ENCODE measurements at places on chromosomes 7 and 10.

DNA sequence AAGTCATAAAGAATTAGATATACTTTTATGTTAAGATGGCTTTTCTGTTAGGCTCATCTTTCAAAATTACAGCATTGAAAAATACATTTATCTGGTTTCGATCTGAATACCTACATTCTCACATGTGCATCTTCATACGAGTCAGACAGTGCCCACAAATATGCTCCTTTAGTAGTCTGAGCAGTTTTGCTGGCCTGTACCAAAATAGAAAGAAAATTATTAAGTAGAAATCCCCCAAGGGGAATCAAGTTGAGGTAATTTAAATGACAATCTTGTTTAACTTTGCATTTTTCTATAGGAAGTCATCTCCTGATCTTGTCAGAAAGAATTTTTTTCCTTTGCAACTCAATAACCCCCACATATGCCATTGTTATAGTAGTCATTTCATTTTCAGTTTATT is 287.4 kb upstream of the SEMA3D start:
- DNase-seq = no peak

GRCh38 chr10:81179805-81180452 is 642.2 kb downstream of the SH2D4B start:
- peak; percentile 45 for DNase-seq

DNA sequence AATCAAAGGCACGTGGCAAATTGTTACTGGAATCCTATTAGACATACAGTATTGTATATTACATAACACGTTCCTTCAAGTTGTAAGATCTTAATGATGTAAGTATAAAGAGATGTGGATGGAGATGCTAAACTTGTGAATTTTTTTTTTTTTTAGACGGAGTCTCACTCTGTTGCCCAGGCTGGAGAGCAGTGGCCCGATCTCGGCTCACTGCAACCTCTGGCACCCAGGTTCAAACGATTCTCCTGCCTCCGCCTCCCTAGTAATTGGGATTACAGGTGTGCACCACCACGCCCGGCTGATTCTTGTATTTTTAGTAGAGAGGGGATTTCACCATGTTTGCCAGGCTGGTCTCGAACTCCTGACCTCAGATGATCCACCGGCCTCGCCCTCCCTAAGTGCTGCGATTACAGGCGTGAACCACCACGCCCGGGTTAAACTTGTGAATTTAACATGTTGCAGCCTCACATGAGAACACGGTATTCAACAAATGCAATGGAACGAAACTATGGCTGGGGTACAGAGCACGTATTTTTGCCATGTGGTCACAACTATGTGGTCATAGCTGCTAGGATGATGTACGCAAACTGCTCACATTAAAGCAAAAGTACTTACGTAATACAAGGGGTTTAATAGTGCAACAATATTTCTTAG is 818 bp upstream of the SUPV3L1 start:
- DNase-seq = no peak

DNA sequence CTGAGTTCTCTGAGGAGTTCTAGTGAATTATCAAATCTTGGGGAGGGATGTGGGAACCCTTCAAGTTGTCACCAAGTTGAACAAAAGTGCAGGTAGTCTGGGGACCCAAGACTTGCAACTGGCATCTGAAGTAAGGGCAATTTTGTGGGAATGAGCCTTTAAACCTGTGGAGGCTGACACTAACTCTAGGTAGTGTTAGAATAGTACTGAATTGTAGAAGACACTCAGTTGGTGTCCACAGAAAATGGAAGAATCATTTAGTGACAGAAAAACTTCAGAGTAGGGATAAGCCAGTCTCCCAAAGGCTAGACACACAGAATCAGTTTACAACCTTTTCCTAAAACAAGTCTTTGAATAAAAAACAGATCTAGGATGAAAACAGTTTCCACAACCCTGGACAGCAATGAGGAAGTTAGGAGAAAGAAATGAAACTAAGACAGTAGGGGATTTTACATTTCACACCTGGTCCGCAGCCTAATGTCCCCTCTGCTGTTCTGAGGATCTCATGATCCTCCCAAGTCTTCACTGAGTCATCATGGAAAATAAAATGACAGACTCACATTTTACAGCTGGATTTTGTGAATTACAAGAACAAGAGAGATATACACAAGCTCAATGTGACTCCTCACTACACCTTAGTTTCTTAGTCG is 23.0 kb upstream of the ING3 start:
- no peak for DNase-seq

DNA sequence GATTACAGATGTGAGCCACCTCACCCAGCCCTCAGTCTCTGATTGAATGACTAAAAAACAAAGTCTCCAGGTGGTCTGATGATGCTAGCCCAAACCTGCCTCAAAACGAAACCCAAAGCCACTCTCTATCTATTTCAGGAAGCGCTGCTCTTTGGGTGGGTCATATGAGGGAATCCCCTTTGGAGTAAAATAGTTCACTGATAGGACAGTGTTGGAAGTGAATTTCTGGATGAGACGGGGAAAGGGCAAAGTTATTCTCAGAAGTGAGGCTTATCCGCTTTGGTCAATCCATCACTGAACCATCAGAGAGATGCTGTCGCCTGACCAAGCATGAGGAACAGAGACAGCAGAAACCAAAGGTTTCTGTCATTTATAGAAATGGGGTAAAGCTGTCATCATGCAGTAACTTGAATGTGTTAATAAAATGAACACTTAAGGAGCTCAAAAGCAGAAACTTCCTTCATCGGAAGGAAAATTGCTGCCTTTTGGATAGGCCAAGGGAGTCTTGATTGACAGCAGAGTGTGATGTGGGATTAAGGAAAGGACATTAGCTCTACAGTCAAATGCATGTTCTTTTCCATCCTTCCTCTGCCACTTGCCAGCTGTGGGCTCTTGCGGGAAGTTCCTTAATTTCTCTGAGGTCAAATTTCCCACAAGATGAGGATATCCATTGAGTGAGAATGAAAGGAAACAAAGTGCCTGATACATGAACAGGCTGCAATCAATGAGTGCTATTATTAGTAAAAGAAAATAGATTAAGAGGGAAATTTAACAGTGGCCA is 64.9 kb upstream of the C1QL3 start:
- DNase-seq = no peak

GRCh38 chr10:10366836-10367235 is 650.8 kb upstream of the CELF2 start:
- DNase-seq = no peak

Measured in MM.1S (cell line).